ENCODE measurements at places on chromosomes 11 and 22. TPM values are rescaled to one million over a fixed set of nuclear protein-coding genes. Genes with fewer than 3 reads are reported as not detected.

DNA sequence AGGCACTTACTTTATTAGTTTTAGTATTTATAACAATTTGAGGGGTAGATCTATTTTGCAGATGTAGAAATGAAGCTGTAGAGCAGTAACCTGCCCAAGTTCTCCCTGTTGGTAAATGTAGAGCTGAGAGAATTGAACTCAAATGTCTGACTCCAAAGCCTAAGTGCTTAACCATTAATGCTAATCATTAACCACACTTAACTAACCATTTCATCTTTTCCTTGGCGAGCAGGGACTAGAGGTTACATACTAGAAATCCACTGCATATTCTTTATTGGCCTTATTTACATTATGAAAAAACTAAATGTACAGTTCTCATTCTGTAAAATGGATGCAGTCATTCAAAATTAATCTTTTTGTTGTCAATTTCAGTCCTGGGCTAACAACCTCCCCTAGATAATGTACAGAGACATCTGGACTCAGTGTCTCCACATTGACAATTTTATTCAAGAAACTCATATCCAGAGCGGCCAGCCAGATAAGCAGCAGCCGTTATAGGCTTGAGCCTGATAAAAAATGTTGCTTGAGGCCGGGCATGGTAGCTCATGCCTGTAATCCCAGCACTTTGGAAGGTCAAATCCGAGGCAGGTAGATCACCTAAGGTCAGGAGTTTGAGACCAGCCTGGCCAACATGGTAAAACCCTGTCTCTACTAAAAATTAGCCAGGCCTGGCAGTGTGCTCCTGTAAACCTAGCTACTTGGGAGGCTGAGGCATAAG is 76.7 kb upstream of the PICALM start:
- DNase-seq: no peak

- DNase-seq: no peak
Measured at GRCh38 chr11:117671370-117671769, 125.6 kb downstream of the DSCAML1 start.

GRCh38 chr11:42490506-42490905 is 821.3 kb upstream of the API5 start:
- no peak for DNase-seq

ARHGEF12 gene
- 147 TPM for total RNA-seq

DNA sequence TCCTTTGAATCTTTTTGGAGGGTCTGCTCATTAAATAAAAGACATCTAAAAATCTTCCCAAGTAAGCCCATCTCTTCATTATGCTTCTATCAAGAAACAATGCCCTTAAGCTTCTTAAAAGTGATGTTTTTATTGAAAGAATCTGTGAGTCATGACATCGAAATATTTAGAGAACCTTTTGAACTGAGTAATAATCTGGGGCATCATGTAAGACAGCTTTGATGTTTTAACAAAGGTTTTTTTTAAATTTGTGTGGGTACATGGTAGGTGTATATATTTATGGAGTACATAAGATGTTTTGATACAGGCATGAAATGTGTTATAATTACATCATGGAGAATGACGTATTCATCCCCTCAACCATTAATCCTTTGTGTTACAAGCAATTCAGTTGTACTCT is 46.8 kb downstream of the PLAAT5 start:
- DNase-seq: no peak

MYBPC3 gene
- total RNA-seq: 0.57 TPM

DNA sequence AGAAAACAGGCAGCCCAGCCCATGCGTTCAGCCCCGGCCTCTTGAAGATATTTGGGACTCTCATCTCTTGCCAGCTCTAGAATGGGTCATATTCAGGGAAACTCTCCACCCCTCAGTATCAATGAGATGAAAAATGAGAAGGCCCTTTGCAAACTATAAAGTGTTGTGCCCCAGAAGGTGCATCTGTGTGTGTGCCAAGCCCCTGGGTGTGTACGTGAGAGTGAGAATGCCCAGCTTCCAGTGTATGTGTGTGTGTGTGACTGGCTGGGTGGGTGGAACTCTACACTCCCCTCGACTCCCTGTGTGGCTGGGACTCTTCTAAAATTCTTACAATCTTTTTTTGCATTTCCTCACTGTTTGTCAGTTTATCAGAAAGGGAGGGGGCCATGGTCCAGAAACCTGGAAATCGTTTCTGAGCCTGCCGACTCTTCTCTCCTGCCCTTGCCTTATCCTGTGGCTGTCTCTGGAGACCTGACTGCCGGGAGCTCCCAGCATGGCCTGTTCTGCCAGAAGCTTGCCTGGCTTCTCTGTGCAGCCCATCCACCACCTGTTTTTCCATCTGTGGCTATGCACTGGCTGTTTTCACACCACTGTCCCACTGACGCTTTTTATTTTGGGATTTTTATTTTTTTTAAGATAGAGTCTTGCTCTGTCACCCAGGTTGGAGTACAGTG is 1.2 kb downstream of the P2RY6 start:
- DNase-seq: peak; percentile 7

DNA sequence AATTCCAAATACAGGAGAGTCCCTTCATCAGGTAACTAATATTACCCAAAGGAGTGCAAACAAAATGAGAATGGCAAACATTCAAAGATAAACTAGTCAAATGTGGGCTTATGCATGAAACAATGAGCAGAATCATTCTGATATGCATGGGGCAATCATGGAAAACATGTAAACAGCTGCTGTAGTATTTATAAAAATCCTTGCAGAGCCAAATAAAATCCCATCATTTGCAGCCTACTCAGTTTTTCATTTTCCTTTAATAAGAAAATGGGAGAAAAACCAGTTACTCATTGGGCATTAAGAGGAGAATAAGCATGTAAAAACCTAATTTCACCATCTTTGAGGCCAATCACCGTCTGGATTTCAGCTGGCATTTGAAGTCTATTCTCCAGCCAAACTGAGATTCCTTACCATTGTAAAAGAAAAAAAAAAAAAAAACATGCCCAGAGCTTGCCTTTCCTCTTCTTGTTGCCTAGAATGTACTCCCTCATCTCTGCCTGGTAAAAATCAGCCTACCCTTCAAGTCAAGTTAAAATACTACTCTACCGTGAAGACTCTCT is 249.1 kb downstream of the TTC28 start:
- no peak for DNase-seq

ZNF280A gene
- total RNA-seq: not detected

DNA sequence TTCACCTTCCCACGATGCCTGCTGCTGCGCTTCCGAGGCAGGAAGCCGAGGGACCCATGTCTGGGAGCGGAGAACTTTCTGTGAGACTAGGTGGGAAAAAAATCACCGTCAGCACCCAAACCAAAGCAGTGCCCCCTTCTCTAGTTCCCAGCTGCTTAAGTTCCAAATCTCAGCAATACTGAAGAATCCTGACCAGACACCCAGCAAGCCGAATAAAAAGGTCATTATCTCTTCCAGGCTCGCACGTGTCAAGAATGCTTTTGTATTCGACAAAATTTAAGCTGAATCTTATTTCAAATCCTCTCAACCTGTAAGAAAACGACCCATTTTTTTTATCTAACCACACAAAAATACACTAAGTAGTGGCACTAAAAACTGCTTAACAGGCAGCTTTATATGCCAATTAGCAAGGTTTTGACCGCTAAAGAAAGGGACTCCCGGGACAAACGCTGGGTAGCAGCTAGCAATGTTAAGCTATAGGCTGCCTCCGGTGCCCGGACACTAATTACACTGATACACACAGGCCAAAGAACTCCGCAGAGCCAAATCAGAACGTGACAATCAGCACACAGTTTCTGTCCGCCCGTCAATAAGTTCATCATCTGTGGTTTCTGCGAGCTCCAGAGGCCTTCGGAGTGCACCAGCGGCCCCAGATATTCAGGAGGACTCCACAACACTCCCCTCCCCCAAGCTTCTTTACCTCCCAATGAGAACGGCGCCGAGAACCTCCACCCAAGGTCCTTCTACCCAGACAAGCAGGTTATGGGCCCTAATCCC is 728 bp downstream of the RPL3 start:
- peak; percentile 65 for DNase-seq

DNA sequence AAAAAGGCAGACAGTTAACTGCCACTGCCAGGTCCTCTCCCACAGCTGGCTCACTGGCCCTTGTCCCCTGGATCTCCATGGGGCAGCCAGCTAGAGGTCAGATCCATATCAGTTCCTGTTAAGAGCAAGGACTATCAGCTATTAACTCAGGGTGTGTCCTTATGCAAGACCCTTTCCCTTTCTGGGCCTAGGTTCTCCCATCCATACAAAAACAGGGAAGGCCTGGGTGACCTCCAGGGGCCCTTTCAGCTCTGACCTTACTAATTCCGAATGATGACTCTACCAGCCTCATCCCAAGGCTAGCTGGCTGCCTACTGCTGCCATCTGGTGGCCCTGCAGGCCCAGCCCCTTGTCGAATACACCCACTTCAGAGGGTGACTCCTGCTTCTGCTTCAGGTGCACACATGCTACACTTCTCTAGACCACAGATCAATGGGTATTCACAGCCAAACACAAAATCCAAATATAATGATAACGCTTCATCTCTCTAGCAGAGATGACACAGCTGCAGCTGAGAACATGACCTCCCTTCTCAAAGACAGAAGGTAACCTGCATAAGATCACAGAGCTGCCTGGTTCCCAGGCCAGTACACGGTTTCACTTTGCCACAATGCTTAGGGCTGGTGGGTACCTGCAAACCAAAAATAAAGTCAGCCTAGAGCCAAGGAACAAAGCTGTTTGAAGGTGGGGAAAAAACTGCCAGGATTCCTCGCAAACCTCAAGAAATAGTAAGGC is 34.1 kb downstream of the SERGEF start:
- no peak for DNase-seq

GRCh38 chr11:62370743-62371440 is 33.6 kb downstream of the ASRGL1 start:
- no peak for DNase-seq

- no peak for DNase-seq
Measured at GRCh38 chr11:75103380-75104026, 6.8 kb upstream of the OR2AT4 start.

GRCh38 chr11:134124660-134125451 is 56.0 kb downstream of the JAM3 start:
- DNase-seq: peak; percentile 84

RIBC2 gene
- not detected for total RNA-seq

DNA sequence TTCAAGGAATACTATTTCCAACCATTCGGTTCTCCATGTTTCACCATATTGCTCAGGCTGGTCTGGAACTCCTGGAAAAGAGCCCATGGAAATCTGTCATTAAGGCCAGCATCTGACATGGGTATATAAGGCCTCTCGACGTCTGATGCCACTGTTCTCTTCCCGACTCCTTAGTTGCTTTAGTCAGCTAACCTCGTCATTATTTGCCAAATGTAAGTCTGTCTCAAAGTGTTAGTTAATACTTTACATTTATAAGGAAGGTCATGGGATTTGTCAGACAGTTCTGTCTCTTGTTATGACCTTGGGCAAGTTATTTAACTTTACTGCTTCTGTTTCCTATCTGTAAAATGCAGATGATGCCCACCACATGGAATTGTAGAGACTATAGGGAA is 1.6 kb downstream of the MRPL48 start:
- no peak for DNase-seq

DNA sequence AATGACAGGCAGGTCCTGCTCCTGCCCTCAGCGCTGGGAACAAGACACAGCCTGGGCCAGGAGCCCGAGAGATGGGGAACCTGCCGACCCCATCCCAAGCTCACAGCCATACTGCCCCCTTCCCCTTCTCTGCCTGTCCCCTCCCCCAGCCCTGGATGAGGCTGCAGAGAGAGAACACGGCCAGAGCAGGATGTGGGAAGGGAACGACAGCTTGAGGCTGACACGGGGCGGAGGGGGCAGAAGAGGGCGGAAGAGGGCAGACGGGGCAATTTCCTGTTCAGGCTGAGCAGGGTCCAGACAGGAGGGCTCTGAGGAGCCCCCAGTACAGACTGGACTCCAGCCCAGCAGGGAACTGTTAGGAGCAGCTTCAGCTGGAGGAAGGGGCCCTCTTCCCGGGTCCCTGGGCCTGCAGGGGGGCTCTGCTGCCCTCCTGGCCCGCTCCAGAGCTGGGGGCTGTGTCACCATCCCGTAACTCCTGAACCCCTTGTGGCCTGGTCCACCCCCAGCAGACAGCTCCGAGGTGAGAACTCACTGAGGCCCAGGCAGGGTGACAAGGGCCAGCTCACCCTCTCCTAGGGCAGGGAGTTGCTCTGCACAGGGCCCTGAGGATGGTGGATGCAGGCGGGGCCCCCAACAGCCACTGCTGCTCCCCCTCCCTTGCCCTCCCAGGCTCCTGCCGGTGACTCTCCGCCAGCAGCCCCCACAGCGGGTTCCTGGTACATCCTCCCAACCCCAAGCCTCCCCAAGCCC is 5.7 kb downstream of the CTSD start:
- no peak for DNase-seq

GRCh38 chr11:20156876-20157613 is 3.2 kb downstream of the DBX1 start:
- no peak for DNase-seq

DNA sequence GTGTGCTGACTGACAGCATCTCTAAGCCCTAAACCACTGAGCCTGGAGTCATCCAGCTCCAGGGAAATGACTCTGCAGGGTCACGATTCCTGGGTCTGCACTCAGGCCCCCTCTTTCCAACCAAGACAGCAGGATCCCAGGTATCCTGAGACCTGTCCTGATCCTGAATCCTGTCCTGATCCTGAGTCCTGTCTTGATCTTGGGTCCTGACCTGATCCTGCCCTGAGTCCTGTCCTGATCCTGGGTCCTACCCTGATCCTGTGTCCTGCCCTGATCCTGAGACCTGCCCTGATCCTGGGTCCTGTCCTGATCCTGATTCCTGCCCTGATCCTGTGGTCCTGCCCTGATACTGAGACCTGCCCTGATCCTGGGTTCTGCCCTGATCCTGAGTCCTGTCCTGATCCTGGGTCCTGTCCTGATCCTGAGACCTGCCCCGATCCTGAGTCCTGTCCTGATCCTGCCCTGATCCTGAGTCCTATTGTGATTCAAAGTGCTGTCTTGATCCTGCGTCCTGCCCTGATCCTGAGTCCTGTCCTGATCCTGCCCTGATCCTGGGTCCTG is 1.4 kb upstream of the KRTAP5-6 start:
- DNase-seq: no peak

DNA sequence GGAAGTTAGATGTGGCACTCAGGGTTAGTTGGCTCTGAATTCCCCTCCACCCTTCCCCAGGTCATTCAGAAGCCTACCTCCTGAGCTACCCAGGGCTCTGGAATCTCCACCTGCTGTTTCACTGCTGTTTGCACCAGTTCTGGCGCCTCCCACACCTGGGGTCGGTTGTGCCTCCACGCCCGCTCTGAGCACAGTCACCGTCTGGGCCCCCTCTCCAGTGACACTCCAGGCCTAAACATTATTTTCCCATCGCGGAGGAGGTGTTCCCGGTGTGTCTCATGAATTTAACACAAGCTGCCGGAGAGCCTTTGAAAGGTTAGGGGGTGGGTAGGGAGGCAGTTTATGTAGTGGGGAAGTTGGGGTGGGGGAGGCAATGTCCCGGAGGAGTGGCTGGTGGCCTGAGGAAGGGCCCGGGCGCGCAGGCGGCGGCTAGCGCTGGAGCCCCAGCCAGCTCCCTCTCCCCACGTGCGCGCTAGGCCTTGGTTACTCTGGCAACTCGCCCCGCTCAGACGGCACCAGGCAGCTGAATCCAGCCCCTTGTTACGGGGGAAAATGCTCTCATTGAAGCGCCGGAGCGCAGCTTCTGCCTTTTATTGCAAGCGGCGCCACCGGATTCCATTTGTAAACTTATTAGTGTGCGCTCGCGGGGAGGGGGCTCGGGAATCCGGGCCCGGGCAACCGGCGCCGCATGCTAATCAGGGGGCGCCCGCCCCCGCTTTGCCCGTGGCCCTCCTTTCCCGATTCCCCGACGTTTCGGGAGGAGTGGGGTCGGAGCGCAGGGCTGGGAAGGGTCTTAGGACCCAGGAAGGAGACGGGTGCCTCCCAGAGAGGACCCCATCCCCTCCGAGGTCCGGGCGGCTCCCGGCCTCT is 52.4 kb downstream of the GRIK4 start:
- DNase-seq: no peak

GRCh38 chr11:124724979-124725718 is 14.6 kb upstream of the NRGN start:
- no peak for DNase-seq

BIRC2 gene
- total RNA-seq: 57.0 TPM

Measured in suprapubic skin (tissue), 4 donors.